Glomerular endothelial cell (primary cell): ENCODE measurements at places on chromosomes 4 and X. TPM values are rescaled to one million over a fixed set of nuclear protein-coding genes. Genes with fewer than 3 reads are reported as not detected.

DNA sequence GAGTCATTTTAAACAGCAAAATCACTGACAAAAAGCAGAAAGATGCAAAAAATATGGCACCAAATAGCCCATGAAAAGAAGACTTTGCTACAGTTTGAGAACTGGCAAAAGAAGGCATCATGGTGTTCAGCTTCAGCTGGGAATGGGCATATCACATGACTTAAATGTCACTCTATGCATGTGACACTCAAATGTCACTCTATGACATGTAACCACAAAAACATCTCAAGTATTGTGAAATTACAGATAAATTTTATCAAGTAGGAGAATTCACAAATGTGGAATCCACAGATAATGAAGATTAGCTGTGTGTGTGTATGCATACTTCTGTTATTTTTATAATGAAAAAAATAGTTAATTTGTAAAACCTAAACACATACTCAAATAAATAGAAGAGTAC, 81.9 kb downstream of the ATP10D start:
- DNase-seq, result no peak

- DNase-seq, result no peak
Observed at GRCh38 chrX:14028473-14028872, 1.2 kb downstream of the GEMIN8 start.

DNA sequence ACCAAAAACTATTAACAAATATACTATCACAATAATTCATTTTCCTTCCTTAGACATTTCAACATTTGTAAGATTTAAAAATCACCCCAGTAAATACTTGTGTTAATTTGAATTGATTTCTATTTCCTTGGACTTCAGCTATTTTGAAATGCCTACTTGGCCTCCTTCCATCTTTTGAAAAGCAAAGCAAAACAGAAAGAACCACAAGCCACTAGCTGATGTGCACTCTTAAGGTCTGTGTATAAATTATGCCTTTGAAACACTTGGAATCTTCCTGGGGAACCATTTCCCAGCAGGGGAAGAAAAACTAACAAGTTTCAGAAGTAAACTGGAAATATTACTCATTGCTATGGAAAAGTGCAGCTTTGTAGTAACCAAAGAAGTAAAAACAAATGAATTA, 139.8 kb downstream of the CLCN4 start:
- DNase-seq, result no peak

GRCh38 chr4:57989430-57989829, 879.2 kb upstream of the IGFBP7 start:
- DNase-seq, result no peak

DNA sequence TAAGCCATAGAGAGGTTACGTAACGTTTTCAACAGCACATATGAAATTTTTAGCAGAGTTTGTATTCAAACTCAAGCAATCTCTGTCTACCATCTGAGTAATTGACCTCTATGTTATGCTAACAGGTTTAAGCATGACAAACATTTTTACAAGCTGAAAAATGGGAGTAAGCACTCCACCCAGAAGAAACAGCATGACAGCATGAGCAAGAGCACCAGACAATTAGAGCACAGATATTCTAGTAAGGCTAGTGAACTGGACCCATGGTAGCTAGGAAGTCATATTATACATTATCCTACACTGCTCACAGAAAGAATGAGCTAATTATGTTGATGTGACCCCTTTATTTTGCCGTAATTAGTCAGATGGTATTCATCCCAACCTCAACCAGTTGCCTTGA, 200.5 kb downstream of the PABPC4L start:
- no peak for DNase-seq

- no peak for DNase-seq
Observed at GRCh38 chrX:27336466-27337091, 126.6 kb downstream of the PPP4R3C start.

DNA sequence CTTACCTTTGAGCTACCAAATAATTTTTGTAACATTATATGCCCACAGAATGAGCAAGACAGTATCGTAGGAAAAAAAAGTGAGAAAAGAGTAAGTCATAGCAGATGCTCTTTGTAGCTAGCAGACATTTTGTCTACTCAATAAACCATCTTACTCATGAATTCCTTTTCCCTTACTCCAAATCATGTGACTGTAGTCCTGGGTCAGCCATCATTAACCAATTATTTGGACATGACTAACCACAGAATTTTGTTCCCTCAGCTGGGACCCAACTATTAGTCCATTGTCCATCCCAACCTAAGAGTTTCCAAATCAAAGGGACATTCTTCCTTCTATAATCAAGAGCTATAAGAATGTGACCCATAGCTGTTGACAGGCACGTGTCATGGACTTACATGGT, 11.4 kb downstream of the UBE2D3 start:
- no peak for DNase-seq

DNA sequence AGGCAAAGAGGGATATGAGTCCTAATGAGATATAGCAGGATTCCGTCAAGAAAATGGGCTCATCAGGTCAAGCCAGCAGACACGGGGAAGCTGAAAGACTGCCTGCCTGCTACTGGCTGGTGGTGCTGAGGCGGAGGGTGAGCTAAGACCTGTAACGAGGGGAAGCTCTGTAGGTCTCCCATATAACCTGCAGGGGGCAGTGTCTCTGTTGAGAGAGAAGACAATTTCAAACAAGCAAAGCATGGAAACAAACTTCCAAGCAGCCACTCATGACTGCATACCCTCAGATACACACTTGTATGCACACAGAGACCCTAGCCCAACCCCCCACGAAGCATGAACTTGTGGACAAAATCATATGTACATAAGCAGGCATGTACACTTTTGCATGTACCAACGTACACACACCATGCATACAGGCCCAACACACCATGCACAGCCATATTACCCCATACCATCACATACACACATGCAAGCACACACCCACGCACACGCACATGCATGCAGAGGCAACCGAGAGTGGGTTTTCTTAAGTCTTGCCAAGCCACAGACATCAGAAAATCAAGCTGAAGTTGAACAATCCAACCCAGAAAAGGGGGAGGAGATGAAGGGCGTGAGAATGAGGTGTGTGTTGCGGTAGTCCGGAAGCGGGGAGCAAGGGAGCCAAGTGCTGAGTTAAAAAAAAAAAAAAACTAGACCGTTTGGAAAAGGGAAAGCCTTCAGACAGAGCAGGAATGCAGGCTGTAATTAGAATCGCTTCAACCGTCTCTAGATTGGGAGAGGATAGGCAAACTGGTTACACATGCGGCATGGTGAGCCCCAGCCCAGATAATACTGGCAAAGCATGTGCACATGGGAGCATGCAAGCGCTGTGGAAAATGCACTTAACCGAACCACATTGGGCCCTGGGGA, 71.0 kb downstream of the PJA1 start:
- DNase-seq, result peak; percentile 7

GRCh38 chrX:150087612-150088011, 149.3 kb upstream of the EOLA2 start:
- no peak for DNase-seq

DNA sequence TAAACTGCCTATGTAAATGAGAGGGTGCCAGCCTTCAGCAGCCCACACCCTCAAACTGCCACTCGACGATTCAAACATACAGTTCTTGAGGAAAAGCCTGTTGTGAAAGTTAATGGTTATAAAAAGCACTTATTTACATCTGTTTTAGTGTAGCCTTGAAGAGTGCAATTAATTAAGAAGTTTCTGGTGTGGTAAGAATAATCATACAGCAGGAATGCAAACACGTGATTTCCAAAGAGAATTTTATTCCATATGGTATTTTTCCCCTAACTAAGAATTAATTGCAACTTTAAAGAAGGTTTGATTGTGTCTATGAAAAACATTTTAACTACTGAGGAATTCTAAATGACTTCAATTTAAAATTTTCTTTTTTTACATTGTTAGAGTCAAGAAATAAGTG, 176.3 kb upstream of the PITX2 start:
- DNase-seq, result no peak

GRCh38 chrX:132226169-132226568, 6.9 kb upstream of the RAP2C start:
- DNase-seq, result no peak

DNA sequence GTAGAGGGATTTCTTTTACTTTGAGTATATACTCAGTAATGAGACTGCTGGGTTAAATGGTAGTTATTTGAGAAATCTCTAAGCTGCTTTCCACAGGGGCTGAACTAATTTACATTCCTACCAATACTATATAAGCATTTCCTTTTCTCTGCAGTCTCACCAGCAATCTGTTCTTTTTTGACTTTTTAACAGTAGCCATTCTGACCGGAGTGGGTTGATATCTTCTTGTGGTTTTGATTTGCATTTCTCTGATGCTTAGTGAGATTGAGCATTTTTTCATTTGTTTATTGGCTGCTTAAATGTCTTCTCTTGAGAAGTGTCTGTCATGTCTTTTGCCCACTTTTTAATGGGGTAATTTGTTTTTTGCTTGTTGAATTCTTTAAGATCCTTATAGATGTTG, 43.3 kb downstream of the SPCS3 start:
- DNase-seq, result no peak

DNA sequence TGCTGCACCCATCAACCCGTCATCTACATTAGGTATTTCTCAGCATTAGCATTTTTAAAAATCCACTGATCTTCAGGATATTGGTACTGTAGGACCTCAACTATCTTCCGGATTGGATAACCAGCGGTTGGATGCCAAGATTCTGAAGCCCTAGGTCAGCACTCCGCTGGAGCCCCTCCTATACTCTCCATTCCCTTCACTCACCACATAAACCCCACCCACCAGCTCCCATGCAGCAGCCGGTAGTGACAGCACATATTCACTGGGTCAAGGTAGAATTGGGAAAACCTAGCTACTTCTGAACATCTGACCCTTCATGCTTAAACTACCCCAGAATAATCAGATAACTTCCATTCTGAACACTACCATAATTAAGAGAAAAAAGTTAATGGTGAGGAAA, 134.9 kb downstream of the CORIN start:
- no peak for DNase-seq

DNA sequence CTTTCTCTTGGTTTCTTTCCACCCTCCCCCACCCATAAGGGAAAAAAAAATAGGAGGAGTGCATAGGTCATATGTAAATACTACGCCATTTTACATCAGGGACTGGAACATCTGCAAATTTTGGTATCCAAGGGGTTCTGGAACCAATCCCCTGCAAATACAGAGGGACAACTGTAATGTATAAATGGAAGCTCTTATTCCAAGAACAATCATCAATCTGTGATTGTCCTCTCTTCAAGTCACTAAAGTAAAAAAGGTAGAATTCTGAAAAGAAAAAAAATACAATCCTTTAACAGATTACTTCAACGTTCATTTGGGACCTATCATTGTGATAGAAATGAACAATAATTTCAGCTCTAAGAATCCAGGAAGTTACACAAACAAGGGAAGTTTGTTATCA, 13.6 kb downstream of the PPA2 start:
- DNase-seq, result no peak

DNA sequence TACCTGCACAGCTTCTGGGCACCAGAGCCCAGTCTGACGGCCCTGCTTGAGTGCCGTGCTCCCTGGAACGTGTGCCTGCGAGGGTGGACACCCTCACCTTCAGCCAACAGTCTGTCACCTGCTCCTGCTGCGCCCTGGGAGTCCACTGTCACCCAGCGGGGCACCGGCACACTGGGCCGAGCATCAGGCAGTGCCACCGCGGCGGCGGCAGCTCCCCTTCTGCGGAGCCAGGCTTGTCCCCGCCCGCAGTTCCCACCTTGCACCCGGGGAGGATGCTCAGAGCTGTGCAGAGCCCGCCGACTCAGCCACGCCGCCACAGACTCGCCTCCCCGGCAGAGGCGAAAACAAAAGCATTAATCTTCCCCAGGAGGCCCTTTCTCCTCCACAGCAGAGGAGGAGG, 86.8 kb downstream of the ABLIM2 start:
- no peak for DNase-seq

- DNase-seq, result peak; percentile 39
Observed at GRCh38 chr4:157045507-157046127, 30.3 kb upstream of the GLRB start.

DNA sequence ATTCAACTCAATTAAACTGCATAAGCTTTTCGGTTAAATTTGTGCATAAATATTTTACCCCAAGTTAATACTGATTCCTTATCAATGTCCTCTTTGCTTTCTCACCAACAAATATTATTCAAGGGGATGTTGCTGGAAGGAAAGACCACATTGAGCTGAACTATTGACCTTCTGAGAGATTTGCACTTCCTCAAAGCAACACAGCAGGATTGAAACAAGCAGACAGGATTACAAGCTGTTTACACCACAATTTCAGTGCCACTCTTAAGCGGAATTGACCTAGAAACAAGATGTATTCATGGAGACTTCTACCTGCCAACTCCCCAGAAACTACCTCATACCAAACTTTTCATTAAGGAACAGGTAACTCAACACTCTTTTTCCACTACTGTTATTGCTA, 96.5 kb upstream of the DUSP21 start:
- DNase-seq, result no peak

GRCh38 chrX:115560978-115561604, at the start of gene PLS3:
Gene PLS3 (plus strand): TSS chrX:115561174. CDS start chrX:115610251, 49,077 bp downstream.
- no peak for DNase-seq

DNA sequence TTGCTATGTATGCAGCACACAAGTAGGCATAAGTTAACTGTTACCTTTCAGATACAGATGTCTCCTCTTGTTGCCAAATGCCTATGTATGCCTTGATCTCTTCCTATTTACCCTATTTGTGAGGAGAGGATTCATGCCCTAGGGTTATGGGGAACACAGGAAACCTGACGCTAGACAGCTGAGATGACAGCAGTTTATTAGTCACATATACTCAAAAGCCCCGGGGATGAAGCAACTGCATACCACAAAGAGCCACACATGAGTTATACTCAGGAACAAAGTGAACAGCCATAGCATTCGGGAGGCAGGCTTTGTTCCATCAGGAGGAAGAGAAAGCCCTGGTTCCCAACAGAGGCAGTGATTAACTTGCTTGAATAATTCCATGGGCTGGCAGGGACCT, 1011.7 kb upstream of the PCDH7 start:
- no peak for DNase-seq

GRCh38 chrX:44189116-44189515, 154.4 kb downstream of the EFHC2 start:
- no peak for DNase-seq

ERCC6L gene
- 1.2 and 2.0 TPM in 2 replicates for total RNA-seq

OCIAD1 gene
- 123 and 136 TPM in 2 replicates for total RNA-seq

GALNTL6 gene
- 0.35 and 0.39 TPM in 2 replicates for total RNA-seq

DMRTC1 gene
- total RNA-seq, result not detected in 2 replicates

FRMD7 gene
- total RNA-seq, result not detected in 2 replicates

MAGEC1 gene
- not detected in 2 replicates for total RNA-seq

POLN gene
- total RNA-seq, result 1.6 and 2.1 TPM in 2 replicates
